NCI-H524 treated with DMSO at 0.1 percent for 48 hours (cell line): ENCODE measurements at places on chromosomes 13 and 19.

- DNase-seq = no peak
Measured at GRCh38 chr19:46493236-46494145, 2.2 kb downstream of the PNMA8B start.

DNA sequence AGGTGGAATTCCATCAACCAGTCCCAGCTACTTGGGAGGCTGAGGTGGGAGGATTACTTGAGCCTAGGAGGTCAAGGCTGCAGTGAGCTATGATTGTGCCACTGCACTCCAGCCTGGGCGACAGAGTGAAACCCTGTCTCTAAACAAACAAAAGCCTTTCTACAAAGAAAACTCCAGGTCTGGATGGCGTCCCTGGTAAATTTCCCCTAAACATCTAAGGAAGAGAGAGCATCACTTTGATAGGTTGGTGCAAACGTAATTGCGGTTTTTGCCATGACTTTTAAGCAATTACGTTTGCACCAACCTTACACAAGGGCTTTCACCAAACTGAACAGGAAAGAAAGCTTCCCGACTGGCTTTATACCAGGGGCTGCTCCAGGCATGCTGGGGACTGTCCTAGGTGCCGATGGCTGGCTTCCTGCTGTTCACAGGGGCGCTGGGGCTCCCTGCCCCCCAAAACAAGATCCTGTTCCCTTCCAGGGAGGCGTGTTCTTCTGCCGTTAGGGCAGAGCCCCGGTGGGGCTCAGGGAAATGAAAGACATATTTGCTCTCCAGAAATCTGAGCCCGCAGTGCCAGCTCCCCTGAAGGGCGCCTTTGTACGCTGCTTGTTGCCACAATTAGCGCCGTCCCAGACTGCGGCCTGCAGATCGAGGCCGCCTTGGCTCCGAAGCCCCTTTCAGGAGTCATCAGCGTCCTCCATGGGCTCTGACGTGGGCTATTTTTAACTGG, 38.7 kb upstream of the KLF2 start:
- DNase-seq = no peak

DNA sequence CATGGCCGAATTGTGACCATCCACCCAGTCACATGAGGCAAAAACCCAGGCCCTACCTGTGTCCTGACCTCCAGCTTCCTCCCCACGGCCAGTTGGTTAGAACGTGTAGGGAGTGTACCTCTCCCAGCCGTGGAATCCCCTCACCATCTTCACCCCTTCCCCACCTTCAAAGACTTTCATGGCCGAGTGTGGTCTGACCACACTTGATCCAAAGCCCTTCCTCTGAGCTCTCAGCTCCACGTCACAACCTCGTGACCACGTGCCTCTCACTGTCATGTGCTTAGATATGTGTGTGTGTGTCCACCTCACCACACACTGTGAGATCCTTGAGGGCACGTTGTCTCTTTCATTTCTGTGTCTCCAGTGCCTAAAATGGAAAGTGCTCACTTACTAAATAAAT, 48.6 kb upstream of the UBE2L5 start:
- no peak for DNase-seq

- no peak for DNase-seq
Measured at GRCh38 chr13:55500694-55501093, 1640.0 kb upstream of the PRR20A start.

DNA sequence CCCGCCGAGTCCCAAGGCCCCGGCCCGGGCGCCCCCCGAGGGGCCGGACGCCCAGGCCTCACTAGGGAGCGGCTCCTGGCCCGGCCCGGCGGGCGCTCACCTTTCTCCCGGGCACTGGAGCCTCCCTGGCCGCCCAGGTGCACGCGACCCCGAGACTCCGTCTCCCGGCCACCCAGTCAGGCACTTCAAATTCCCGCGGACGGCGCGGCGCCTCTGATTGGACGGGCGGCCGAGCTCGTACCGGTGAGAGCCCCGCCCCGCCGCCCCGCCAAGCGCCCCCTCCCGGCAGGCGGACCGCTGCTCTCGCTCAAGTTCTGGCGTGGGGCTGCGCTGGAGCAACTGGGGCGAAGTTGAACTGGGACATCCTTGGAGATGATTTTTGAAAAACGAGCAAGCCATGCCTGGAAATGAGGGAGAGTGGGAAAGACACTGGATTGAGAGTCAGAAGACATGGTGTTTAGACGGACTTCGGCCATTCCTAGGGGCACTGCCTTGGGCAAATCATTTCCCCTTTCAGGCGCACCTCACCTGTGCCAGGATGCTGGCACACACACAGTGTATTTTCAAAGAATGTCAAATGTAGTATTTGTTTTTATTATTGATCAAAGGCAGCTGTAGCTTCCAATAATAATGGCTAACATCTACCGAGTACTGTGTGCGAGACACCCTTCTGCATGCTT, 485.3 kb downstream of the UQCRFS1 start:
- DNase-seq = no peak

DNA sequence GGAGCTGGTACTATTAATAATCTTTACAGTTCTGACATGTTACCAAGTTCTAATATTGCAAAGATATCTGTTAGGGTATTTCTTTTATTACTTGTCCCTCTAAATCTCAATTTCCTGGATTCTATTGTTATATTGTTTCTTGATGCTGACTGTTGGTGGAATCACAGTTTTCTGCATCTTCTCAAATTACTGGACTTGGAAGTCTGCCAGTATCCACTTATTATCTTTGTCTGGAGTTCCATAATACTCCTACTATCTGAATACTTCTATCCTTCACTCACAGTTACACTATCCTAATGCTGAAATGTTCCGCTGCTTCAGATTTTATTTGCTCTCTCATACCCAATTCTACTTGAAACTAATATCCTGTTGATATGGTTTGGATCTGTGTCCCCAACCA, 1985.7 kb upstream of the PRR20A start:
- no peak for DNase-seq

DNA sequence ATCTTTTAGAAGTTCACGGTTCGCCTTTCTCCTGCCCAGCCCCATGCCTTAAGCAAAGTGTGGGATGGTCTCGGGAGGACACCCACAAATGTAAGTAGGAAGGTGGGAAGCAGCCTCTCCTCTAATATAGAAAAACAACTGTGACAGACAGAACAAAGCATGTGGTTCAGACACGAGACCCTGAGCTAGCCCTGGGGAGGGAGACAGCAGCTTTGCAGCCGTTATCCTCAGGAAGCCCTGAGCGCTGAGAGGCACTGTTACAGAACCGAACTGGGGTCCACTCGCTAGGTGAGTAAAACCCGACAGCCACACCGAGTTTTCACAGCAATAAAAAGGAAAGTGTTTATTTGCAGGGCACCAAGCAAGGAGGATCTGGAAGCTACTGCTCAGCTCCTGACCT, 210.6 kb downstream of the UQCRFS1 start:
- DNase-seq = no peak

DNA sequence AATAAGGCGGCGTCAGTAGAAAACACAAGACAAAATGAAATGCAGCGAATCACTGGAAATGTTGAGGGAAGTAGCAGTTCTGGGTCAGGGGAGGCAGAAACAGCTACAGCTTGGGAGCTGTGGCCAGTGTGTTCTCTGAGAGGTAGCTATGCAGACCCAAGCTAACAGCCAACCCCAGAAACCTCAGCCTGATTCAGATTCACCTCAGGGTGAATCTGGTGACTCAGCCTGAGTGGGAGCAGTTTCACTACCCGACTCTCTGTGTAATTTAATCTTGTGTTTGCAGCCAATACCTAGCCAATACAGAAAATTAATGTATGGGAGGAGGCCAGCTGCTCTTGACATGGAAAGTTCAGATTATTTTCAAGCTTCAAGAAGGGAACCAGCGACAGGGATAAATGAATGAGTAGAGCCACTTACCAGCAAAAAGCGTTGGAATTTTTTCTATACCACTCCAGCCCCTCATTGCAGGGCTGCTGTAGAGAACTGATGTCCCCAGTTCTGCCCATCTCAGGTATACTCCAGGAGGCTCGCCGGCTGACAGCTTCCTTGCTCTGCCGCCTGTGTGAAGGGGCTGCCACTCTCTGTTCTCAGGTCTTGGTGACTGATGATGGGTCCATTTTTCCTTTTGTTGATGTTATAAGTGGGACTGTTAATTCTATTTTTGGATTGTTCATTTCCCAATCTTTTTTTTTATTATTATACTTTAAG, 8.9 kb downstream of the IGFL3 start:
- DNase-seq = no peak

DNA sequence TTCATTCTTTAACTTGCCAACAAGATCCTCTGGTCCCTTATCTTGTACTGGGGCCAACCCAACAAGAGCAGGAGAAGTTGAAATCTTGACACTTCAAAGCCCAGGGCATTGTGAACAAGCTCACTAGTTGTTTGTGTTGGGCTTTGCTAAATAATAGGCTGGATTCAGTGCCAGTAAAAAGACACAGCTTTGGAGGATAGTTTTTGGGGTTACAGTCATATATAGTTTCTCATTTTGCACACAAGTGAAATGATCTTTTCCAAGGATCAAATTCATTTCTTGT, 30.3 kb upstream of the LRCH1 start:
- no peak for DNase-seq

GRCh38 chr19:15782211-15782610, 5.2 kb upstream of the OR10H5 start:
- no peak for DNase-seq

- DNase-seq = no peak
Measured at GRCh38 chr13:46340011-46340410, 47.0 kb downstream of the RUBCNL start.

DNA sequence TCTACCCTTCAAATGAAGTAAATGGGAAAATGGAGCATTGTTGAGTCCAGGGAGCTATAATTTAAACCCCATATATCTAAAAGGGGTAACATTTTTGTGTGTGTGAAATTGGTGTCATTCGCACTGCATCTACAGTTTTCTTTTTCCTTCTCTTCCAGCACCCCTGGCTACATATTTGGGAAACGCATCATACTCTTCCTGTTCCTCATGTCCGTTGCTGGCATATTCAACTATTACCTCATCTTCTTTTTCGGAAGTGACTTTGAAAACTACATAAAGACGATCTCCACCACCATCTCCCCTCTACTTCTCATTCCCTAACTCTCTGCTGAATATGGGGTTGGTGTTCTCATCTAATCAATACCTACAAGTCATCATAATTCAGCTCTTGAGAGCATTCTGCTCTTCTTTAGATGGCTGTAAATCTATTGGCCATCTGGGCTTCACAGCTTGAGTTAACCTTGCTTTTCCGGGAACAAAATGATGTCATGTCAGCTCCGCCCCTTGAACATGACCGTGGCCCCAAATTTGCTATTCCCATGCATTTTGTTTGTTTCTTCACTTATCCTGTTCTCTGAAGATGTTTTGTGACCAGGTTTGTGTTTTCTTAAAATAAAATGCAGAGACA, 28.6 kb downstream of the ALOX5AP start:
- DNase-seq = no peak

- no peak for DNase-seq
Measured at GRCh38 chr19:2139385-2140137, 11.8 kb downstream of the AP3D1 start.

DNA sequence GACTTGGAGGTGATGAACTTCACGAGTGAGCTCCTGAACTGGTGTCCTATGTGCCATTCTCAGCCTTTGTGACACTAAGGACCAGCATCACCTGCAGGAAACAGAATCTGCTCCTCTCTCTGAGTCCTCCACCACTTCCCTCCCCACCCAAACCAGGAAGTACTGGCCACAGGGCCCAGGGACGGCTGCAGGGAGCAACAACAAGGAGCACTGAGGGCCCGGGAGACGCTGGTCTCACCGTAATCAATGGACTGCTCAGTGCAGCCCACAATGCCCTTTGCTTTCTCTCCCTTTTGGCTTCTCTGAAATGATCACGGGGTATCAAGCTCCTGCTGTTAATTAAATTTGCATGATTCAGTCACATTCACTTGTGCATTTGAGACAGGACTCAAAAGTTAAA, 18.6 kb downstream of the PEPD start:
- no peak for DNase-seq

- DNase-seq = no peak
Measured at GRCh38 chr13:109401307-109401706, 385.1 kb downstream of the IRS2 start.
